Glomerular endothelial cell (primary cell): ENCODE measurements at places on chromosomes 1 and 21. TPM values are rescaled to one million over a fixed set of nuclear protein-coding genes. Genes with fewer than 3 reads are reported as not detected.

Gene DIO1
- not detected in 2 replicates for total RNA-seq

Gene KRTAP15-1
- total RNA-seq, result not detected in 2 replicates

Gene AMY1C
- not detected in 2 replicates for total RNA-seq

Gene PLEKHG5
- 44.9 and 63.7 TPM in 2 replicates for total RNA-seq

Gene KRTAP20-2
- not detected in 2 replicates for total RNA-seq

Gene NEGR1
- total RNA-seq, result 2.0 and 2.5 TPM in 2 replicates

Gene COL24A1
- total RNA-seq, result under 0.01 and 0.06 TPM in 2 replicates

Gene NPPA
- total RNA-seq, result not detected in 2 replicates

Gene TSACC
- not detected in 2 replicates for total RNA-seq

Gene MYBPH
- total RNA-seq, result not detected in 2 replicates

Gene ATP1A4
- not detected in 2 replicates for total RNA-seq

Gene UTS2
- total RNA-seq, result not detected in 2 replicates

Gene CXADR
- 10.7 and 12.4 TPM in 2 replicates for total RNA-seq

Gene TRIM67
- 0.29 and 0.58 TPM in 2 replicates for total RNA-seq

Gene OR6K6
- total RNA-seq, result not detected in 2 replicates

Gene MROH7
- total RNA-seq, result not detected in 2 replicates

Gene GPR161
- total RNA-seq, result 19.9 and 24.2 TPM in 2 replicates

Gene NBPF26
- 7.0 and 7.4 TPM in 2 replicates for total RNA-seq

Gene ICOSLG
- 4.1 and 26.4 TPM in 2 replicates for total RNA-seq

Gene CELA2B
- total RNA-seq, result not detected in 2 replicates

Gene AUNIP
- 0.68 and 1.6 TPM in 2 replicates for total RNA-seq

Gene CHRNB2
- total RNA-seq, result 0.12 TPM in 1 of 2 replicates, not detected in the other

Gene TFF1
- not detected in 2 replicates for total RNA-seq

Gene NR1I3
- not detected in 2 replicates for total RNA-seq

Gene CENPF
- total RNA-seq, result 10.3 and 13.1 TPM in 2 replicates

Gene CLEC20A
- total RNA-seq, result not detected in 2 replicates

Gene IGSF8
- 16.4 and 18.4 TPM in 2 replicates for total RNA-seq

Gene S100A9
- not detected in 2 replicates for total RNA-seq

Gene MATN1
- total RNA-seq, result not detected in 2 replicates

Gene ADAM30
- total RNA-seq, result not detected in 2 replicates

Gene SLC16A4
- total RNA-seq, result 1.2 and 3.1 TPM in 2 replicates

Gene SFT2D2
- 42.9 and 52.1 TPM in 2 replicates for total RNA-seq

Gene LCE6A
- total RNA-seq, result not detected in 2 replicates

Gene GPR25
- total RNA-seq, result not detected in 2 replicates

Gene SPRR3
- not detected in 2 replicates for total RNA-seq

Gene USP33
- total RNA-seq, result 30.8 and 45.9 TPM in 2 replicates

Gene NMNAT2
- total RNA-seq, result 0.23 and 0.24 TPM in 2 replicates

Gene KRTAP7-1
- not detected in 2 replicates for total RNA-seq

Gene FCGR3B
- not detected in 2 replicates for total RNA-seq

Gene CDA
- total RNA-seq, result 0.92 and 3.4 TPM in 2 replicates

Gene FCMR
- 1.1 TPM in 1 of 2 replicates, not detected in the other for total RNA-seq

Gene HIVEP3
- total RNA-seq, result 6.3 and 7.6 TPM in 2 replicates

Gene NRAS
- 69.8 and 73.7 TPM in 2 replicates for total RNA-seq

Gene C1orf185
- not detected in 2 replicates for total RNA-seq

Gene PRDM16
- 0.12 TPM in 1 of 2 replicates, not detected in the other for total RNA-seq

Gene RPTN
- total RNA-seq, result not detected in 2 replicates

Gene S100A5
- not detected in 2 replicates for total RNA-seq
